SJSA1 (cell line): ENCODE measurements at places on chromosomes 6 and 20. TPM values are rescaled to one million over a fixed set of nuclear protein-coding genes. Genes with fewer than 3 reads are reported as not detected.

- no peak for DNase-seq
Measured at GRCh38 chr20:46139908-46140482, 21.9 kb downstream of the CD40 start.

ADAM33 gene
- not detected in 2 replicates for total RNA-seq

DNA sequence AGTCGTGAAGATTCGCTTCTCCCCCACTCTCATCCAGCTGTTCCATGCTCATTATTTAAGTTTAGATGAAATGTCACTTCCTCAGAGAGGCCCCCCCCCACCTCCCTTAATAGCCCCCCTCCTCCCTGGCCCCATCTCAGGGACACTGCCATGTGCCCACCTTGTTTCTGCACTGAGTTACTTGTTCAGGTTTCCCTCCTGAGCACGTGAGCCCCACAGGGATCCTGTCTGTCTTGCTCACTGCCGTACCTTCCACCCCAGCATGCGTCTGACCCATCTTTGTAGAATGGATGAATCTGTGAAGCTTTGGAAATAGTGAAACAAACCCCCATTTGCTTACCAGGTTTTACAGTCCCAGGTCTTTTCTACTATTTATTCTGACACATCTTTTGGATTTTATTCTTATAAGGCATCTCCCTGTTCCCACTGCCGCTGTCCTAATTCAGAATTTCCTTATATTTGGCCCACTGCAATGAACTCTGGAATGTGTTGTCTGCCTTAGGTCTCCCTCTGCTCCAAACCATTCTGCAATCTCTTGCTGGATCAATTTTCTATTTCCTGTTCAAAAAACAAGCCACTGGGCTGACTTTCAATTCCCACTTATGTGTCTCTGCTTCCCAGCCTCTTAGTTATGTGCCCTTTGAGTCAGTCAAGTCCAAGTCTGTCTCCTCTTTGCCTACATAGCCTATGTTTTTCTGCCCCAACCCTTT lies 136.5 kb upstream of the ECI2 start:
- DNase-seq = no peak

RNF8 gene
- total RNA-seq = 33.6 and 34.4 TPM in 2 replicates

GRCh38 chr6:33692760-33693158 lies 18.7 kb downstream of the UQCC2 start:
- DNase-seq = no peak

DNA sequence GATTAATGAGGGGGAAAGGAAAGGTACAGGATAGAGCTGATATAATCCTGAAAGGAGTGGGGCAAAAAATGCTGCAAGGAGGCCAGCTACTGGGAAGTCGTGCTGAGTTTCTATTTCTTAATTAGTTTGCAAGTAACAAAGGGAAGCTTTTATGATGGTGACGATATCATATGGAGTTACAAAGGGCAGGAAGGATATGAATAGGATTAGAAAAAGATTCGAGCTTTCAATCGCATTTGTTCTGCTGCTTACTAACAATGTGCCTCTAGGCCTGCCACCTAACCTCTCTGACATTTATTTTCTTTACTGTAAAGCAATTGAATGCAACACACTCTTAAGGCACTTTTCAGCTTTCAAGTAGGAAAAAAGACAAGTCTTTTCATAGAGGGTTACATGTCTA lies 219.2 kb downstream of the CLVS2 start:
- DNase-seq = no peak

DNA sequence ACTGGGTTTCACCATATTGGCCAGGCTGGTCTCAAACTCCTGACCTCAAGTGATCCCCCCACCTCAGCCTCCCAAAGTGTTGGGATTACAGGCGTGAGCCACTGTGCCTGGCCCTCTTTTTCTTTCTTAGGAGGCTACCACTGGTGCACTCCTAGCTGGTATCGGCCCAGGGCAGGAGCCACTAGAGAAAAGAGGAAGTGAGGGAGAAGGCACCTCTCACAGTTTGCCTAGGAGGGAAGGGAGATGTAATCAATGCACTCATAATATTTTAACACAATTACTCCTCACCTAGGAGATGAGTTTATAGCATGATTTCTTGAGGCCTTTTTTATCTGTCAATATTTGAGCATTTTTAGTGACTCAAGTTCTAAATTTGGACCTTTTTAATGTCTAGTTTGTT lies 189.0 kb upstream of the SOX4 start:
- no peak for DNase-seq

GRCh38 chr20:22379472-22379871 lies 204.9 kb downstream of the FOXA2 start:
- DNase-seq = peak; percentile 43

GRCh38 chr20:3238616-3239025 lies 369 bp downstream of the SLC4A11 start:
- no peak for DNase-seq

DNA sequence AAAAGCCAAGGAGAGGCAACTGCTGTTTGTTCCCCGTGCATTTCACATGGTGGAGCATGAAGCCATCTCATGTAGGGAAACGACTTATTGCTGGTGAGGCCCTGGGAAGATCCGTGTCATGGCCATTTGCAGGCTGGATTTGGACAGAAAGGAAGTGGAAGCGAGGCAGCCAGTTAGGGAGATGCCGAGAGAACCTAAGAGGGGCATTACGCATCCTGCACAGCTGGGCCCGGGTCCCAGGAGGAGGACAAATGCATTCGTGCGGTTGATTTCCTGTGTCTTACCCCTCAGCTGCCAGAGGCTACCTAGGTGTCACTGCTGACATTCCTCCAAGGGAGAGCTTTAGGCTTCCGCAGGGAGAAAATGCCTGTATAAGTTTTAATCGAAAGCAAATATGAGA lies 316.2 kb upstream of the CDYL start:
- DNase-seq = no peak

DNA sequence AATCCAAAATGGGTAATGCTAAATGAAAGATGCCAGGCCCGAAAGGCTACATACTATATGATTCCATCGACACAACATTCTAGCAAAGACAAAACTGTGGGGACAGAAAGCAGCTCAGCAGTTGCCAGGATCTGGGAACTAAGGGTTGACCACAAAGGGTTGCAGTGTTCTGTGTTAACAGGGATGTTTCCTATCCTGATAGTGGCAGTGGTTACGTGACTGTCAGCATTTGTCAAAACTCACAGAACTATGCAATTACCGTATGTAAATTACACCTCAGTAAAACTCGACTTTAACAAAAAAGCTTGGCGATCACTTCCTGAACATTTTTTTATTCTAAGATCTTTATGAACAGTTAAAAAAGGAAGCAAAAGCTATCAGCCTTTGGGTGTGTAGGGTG lies 83.9 kb downstream of the BANF2 start:
- no peak for DNase-seq

DNA sequence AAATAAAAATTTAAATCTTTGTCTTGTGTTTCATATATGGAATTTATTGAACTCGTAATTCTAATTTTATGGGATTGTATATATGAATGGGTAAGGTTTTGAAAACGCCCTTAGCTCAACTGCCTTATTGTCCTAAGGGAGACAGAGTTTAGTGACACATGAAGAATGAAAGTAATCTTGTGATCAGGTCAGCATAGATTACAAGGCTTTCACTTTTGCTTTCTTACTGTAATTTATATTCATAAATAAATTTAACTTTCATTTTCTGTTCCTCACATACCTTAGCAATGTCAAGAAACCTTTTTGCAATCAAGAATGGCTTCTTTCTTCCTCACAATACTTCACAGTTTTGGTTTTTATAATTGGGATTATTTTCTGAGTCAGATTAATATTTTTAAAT lies 14.4 kb downstream of the KPNA5 start:
- DNase-seq = no peak

C20orf204 gene
- 0.24 and 0.94 TPM in 2 replicates for total RNA-seq

GRCh38 chr6:71248306-71248765 lies 40.3 kb upstream of the OGFRL1 start:
- no peak for DNase-seq

DNA sequence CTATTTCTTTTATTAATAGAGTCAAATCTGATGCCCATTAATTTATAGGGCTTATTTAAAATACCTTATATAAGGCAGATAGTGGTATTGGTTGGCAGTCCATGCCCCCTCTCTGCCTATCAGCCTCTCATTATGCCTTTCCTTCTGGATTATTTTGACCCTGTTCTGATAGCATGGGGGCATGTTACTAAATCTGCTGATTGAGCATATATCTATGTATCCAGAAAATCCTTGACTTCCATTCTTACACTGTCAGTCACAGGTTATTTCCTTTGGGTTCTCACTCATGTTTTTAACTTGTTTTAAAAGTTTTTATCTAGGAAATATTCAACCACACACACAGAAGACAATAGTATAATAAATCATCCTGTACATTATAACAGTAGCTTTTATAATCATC lies 1184.9 kb downstream of the HACE1 start:
- DNase-seq = no peak

GRCh38 chr6:4649728-4650127 lies 126.5 kb upstream of the CDYL start:
- no peak for DNase-seq

DNA sequence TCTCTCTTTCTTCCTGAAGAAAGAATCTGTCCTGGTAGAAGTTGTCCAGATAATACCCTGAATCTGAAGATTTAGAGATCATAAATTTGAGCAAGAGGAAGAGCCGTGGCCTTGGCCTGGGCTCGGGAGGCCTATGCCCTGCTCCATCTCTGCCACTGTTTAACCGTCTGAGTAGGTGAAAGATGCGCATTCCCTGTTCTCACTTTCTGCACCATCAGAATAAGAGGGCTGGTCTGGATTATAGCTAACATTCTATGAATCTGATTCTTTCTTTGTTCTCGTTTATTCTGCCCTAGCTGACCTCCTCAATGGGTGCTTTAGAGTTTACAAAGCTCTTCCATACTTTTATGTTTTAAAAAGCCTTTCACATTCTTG lies 51.3 kb downstream of the ELOVL4 start:
- no peak for DNase-seq

SH3BGRL2 gene
- 4.7 and 6.8 TPM in 2 replicates for total RNA-seq

GRCh38 chr6:122730775-122731386 lies 48.6 kb upstream of the FABP7 start:
- DNase-seq = peak; percentile 13

GRCh38 chr6:110529355-110529754 lies 52.9 kb upstream of the SLC22A16 start:
- peak; percentile 43 for DNase-seq

- no peak for DNase-seq
Measured at GRCh38 chr6:30041821-30042220, 19.2 kb upstream of the POLR1H start.

DNA sequence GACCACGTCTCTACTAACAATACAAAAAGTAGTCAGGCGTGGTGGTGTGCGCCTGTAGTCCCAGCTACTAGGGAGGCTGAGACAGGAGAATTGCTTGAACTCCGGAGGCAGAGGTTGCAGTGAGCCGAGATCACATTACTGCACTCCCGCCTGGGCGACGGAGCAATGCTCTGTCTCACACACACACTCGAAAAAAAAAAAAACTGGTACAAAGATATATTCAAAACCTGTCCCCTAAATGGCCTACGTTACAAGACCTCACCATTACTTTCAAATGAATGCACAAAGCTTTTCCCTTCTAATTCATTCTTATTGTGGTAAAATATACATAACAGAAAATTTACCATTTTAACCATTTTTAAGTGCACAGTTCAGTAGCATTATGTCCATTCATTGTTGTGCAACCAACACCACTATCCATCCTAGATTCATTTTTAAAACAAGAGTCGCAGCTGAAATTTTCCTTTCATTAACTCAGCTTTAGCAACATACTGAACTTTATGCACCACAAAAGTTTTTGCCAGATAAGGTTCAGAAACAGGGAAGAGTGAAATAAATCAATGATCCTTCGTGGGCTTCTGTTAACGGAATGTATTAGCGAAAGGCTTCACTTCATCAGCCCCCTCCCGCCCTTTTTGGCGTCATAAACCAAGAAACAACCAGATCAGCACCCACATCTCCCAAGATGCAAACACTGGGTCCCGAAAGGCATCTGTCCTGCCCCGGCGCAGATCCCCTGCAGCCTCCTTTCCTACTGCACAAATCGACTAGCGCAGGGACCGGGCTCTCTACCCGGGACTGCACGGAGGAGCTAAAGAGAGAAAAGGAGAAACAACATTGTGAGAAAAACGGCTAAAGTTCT lies 825 bp upstream of the FAM135A start:
- DNase-seq = no peak

GRCh38 chr20:32484958-32485769 lies 100.0 kb downstream of the NOL4L start:
- peak; percentile 81 for DNase-seq

TMEM242 gene
- 9.3 and 17.5 TPM in 2 replicates for total RNA-seq

C20orf144 gene
- 0.18 TPM in 1 of 2 replicates, not detected in the other for total RNA-seq

- DNase-seq = no peak
Measured at GRCh38 chr6:55260181-55260580, 67.1 kb upstream of the GFRAL start.

GRCh38 chr6:161836643-161837448 lies 563.0 kb upstream of the AGPAT4 start:
- no peak for DNase-seq

WFDC5 gene
- not detected in 2 replicates for total RNA-seq

DNA sequence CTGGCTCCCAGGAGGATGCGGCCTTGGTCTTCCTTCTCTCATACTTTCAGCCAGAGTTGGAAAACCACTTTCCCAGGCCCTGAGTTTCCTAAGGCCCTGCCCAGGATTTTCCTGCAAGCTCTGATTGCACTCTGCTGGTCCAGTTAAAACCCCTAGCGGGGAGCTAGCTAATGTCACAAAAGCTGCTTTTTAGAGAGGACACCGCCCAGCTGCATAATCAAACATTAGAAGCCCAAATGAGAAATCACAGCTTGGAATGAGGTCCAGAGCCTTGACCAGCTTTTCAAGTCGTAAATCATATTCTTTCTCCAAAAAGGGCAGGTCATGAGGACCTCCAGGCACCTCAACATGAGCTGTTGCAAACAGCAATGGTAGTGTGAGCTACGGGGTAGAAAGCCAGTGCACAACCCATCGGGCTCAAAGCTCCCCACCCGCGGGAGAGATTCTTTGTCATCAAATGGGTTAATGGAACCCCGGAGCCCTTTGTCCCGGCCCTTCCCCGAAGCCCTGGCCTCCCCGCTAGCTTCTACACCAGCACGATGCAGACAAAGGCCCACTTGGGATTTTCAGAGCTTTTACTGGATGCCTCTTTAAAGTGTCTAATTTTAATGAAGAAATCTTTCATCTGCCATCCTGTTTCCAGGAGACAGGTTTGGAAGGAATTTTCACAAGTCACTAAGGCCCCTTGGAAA lies 134.0 kb downstream of the SCML4 start:
- DNase-seq = no peak

TRAPPC3L gene
- total RNA-seq = 0.06 TPM in 1 of 2 replicates, not detected in the other

TMEM14B gene
- total RNA-seq = 171 and 226 TPM in 2 replicates

DNA sequence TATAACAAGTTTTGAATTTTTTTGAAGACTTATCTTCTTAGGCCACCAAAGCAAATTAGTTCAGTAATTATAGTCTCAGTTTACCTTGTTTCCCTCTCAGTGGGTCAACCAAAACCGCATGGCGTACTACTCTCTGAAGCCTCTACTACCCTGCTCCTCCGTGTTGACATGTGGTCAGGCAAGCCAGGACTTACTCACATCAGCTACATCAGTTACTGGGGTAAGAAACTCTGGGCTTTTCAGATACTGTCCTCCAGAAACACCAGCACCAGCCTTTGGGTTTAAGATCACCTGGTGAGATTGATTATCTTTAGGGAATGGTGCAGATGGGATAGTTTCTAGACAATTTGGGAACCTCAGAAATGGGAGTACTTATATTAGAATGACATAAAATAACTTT lies 55.1 kb downstream of the KCNQ5 start:
- no peak for DNase-seq

NKAIN2 gene
- not detected in 2 replicates for total RNA-seq

ELOVL4 gene
- 1.2 and 1.3 TPM in 2 replicates for total RNA-seq

- DNase-seq = no peak
Measured at GRCh38 chr6:34586327-34587040, 30.4 kb upstream of the SPDEF start.

GRCh38 chr6:43088654-43089056 lies 12.5 kb downstream of the PTK7 start:
- DNase-seq = no peak

GABRR1 gene
- not detected in 2 replicates for total RNA-seq
